Activated CD4-positive, alpha-beta memory T cell treated with anti-CD3 and anti-CD28 coated beads, Interleukin-2, amount 10 ng/mL, durations not matched to agents 7 days and 5 days (primary cell): ENCODE measurements at places on chromosomes 5 and 9.

DNA sequence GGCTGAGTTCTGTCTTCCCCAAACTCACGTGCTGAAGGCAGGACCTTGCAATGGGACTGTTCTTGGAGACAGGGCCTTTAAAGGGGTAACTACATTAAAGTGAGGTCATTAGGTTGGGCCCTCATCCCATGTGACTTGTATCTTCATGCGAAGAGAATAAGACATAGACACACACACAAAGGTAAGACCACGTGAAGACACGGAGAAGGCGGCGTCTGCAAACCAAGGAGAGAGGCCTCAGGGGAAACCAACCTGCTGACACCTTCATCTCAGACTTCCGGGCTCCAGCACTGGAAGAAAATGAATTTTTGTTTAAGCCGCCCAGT, 50.7 kb upstream of the KCNMB1 start:
- no peak for DNase-seq

DNA sequence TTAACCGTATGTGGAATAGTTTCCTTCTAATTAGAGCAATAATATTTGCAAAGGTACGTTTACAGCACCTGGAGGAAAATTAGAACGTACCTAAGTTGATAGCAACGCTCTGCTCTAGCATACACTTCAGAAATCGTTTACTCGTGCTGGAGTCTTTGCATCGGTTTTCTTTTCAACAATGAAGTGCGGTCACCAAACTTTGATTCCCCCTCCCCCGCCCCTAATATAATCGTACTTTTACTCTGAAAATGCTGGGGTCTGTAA, 506 bp downstream of the ADAMTS19 start:
- no peak for DNase-seq

DNA sequence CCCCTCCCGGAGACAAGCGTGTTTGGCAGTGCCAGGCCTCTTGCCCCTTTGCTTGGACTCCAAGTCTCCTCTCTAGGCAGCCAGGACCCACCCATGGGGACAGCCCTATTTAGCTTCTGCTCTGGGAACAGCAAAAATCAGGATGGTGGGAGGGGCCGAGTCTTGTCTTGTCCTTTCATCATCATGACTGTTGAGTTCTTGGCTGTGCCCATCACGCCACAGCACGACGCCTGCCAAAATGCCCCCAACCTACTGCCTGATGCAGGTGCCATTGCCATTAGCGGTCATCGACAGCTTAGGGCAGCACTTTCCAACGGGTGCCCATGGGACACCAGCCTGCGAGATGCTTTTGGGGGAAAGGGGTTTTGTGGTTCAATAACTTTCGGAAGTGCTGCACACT, 18.9 kb downstream of the PLPP7 start:
- no peak for DNase-seq

DNA sequence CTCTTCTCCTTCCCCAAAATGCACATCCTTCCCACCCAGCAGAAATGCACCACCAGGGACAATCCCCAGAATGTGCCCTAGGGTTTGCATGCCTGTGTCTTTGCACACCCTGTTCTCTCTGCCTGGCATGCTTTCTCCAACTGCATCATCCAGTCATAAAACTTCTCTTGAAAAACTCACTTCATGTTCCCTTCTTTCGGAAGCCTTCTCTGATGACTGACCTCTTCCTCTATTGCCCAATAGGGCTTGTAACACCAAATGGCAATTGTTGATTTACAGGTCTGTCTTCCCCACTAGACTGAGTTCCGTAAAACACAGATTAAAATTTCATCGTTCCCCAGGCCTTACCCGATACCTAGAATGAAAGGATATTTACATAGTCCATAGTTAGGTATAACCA, 83.1 kb upstream of the SPOCK1 start:
- DNase-seq: no peak

DNA sequence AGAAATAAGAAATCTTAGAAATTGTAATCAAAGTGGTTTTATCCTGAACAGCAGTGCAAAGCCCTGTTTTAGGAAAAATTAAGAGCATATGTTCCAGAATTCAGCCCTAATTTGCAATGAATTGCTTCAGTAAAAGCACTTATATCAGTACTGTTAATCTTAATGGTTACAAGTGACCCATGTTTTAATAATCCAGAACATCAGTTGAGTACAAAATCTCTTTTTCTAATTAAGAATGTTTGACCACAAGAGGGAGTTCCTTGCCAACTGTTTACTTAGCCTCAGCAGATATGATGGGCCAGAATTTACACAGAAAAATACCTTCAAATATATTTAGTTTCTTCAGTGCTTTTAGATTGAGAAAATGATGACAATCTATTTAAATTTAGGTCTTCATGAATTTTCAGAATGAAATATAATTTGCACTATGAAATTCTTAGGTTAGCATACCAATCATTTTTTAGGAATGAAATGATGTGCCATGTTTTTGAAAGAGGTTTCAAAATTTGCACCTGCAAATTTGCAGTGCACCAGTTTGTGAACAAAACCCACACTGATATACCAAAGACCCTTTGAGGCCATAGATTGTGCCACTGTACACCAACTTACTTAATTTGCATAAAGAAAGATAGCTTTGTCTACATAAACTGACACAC, 926.3 kb upstream of the ARRDC3 start:
- DNase-seq: no peak
